Caki2 (cell line): ENCODE measurements at places on chromosomes 2 and 18.

- DNase-seq = no peak
Measured at GRCh38 chr2:202208526-202208925, 29.9 kb downstream of the SUMO1 start.

GRCh38 chr2:218081063-218081462 is 12.0 kb downstream of the RUFY4 start:
- no peak for DNase-seq

GRCh38 chr2:218021536-218022071 is 18.8 kb upstream of the TNS1 start:
- DNase-seq = no peak

DNA sequence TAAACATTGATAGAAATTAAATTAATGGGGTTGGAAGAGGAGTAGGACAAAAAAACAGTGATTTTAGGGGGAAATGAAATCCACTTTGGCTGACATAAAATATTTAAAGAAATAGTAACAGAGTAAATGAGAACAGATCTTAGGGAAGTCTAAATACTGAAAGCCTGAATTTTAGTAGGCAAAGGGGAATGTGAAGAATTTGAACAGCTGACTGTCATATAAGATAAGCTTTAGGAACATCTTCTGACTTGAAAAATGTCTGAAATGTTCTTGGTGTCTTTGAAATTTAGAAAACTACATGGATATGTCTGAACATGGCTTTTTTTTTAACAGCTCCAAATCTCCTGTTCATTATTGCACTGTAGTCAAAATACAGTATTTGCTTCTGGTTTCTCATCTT is 150.3 kb downstream of the CALCRL start:
- no peak for DNase-seq

GRCh38 chr18:39486268-39486667 is 1920.7 kb upstream of the CELF4 start:
- DNase-seq = no peak

DNA sequence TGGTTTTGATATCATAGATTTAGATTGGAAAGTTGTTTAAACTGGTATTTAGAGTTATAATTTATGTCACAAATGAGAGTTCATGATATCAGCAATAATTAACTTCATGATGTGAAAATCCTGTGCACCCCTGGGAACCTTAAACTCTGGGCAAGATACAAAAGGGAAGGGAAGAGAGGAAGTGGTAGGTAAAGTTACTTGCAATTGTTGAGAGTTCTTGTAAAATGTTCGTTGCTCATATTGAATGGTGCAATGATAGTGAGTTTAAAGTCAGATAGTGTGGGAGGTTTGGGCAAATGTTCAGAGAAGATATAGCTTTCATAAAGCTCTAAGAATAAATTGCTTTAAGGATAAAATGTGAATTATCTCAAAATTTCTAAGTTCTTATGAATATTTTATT is 75.4 kb downstream of the SP110 start:
- DNase-seq = no peak

DNA sequence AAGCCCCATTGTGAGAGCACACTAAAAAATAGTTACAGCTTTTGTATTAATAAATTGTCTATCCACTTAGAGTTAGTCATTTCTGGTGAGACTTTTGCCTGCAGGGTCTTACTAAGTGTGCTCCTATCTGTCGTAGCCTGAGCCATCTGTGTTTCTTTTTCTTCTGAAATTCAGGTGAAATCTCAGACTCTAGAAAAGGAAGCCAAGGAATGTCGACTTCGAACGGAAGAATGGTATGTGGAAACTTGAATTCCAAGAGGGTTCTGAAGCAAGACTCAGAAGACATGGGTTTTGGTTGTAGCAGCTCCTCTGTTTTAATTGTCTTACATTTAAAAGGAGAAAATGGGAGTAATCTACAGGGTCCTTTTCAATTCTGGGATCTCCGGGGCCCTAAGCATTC is 70.0 kb upstream of the STON1 start:
- no peak for DNase-seq

DNA sequence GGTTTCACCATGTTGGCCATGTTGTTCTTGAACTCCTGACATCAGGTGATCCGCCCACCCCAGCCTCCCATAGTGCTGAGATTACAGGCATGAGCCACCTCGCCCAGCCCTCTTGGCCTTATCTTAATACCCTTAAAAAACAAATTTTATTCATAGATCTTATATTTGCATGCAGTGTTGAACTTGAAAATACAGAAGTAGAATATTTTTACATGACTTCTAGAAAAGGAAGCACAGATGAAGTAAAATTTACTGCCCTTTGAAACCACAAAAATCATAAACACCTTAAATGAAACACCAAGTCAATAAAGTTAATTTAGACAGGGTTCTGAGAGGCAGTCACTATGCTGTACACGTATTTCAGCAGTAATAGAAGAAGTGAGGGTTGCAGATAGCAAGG is 145.7 kb downstream of the CERS6 start:
- no peak for DNase-seq

DNA sequence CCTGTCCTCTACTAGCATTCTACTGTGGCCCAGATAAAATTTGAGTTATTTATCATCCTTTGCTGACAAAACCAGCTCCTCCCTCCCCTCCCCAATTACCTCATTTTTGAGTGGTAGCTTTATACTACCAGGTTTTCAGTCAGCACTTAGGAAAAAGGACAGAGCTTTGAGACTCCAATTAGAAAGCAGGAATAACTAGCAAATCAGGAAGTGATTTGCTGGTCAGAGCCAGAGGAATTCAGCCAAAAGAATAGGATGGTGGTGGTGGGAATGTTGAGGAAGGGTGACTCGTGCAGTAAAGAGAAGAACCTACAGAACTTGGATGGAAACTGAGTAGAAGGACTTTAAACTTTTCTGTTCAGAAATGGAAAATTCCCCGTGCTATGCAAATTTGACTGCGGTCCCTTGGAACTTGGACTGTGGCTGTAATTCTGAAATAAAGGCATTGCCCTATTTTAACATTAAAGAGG is 3.7 kb downstream of the MYL12B start:
- DNase-seq = no peak

DNA sequence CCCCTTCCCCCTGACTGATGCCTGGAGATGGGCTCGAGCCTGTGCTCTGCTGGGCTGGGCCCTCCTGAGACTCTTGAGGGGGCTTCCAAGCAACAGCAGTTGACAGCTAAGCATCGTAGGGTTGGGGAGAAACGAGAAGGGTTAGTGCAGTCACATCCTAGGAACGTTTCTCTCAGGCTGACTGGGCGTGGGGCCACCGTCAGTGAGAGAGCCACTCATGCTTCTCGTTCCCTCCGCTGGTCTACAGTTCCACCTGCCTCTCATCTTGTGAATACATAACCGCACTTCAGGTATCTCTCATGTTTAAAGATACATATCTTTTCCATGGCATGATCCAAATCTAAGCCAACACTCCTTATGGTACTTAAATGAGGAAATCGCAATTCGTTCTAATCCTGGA is 66.4 kb downstream of the TRAPPC12 start:
- no peak for DNase-seq

- DNase-seq = no peak
Measured at GRCh38 chr18:25876330-25876948, 214.0 kb downstream of the SS18 start.

DNA sequence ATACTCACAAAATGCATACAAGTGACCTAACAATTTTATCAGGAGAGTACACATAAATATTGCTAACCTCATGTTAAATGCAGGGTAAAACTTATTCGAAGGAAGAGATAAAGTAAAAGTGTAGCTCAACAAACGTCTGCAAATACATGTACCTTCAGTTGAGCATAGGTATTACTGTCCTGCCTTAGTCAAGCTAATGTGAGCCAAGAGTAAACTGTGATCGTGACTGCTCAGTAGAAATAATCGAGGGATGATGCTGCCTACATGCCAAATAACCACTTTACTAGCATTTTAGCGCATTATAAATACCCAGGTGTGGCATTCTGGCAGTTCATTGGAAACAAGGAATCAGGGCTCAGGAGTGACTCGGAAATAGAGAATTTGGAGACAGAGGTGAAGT is 779.5 kb downstream of the SOCS6 start:
- DNase-seq = no peak

GRCh38 chr2:46025081-46025480 is 272.1 kb upstream of the EPAS1 start:
- DNase-seq = no peak

GRCh38 chr2:100143286-100143685 is 896 bp upstream of the AFF3 start:
- no peak for DNase-seq

DNA sequence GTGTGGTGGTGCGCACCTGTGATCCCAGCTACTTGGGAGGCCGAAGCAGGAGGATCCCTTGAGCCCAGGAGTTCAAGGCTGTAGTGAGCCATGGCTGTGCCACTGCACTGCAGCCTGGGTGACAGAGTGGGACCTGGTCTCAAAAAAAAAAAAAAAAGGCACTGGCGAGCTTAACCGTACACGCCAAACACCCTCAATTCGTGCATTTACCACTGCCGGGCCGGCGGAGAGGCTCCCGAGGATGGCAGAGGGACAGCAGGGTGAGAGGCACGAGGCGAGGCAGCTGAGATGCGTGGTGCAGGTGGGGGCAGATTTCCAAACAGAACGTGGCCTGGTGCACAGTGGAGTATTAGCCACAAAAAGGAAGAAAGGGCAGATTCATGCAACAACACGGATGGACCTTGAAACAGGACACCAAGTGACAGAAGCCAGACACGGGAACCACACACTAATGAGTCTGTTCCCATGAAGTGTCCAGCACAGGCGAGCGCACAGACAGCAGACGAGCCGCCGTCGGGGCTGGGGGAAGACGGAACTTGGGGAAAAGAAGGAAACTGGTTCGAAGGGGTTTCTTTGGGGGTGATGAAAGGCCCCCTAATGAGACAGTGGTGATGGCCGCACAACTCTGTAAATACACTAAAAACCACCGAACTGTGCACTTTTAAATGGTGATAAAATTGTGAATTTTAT is 27.4 kb downstream of the SLC66A2 start:
- DNase-seq = no peak

GRCh38 chr2:120927265-120927628 is 191.6 kb downstream of the GLI2 start:
- no peak for DNase-seq

DNA sequence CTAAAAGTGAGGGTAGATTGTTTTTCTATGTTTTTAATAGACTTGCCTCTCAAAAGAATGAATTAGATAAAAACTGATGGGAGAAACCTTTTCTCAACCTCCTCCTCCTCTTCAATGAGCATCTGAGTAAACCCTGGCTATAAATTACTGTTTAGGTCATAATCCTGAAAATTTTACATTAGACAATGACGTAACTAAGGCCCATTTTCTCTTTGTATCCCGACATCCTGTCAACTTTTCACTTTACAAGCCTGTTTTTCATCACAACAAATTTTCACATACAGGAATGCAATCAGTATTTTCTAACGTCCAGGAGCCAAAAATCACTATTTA is 1.3 kb downstream of the SPIRE1 start:
- no peak for DNase-seq

DNA sequence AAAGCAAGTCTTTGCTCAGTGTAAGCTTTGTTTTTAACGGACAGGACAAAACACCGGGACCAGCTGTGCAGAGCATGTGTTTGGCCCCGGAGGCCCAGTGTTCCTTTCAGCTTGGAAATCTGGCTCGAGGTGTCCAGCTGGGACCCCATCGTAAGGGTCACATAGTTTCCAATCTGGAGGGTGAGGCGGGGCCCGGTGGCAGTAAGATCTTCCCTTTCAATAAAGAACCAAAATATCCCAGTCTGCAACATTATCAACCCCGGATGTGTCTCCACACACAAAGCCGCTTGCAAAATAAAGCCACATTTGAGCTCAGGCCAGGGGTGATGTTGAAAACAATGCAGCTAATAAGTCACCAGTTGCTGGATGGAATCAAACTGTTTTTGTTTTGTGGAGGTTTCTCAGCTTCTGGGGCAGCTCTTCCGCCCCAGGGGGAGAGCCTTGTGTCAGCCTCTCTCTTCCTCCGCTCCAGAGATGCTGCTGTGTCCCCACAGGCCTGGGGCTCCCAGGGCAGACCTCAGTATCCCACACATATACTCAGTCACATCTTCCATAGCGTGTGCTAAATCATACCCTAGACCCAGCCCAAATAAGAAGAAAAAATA is 138.6 kb upstream of the GLI2 start:
- no peak for DNase-seq
